ENCODE measurements at places on chromosomes 12 and 14.

GRCh38 chr12:66117242-66117641 lies 13.3 kb downstream of the LLPH start:
- no peak for DNase-seq

DNA sequence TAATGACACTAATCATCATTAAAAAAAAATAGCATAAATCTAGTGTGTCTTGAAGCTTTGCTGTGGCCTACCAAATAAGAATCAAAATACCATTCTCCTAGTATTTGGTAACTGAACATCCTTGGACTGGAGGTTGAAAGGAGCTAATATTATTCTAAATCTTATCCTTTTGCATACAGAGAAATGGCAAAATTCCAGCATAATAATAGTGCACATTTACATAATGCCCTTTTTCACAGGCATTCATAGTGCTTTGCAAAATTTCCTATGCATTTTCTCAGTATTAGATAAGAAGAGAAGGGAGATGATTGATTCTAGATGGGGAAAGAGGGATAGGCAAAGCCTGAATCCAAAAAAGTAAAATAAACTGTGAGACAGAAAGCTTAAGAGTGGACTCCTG lies 13.9 kb upstream of the CCDC196 start:
- no peak for DNase-seq

DNA sequence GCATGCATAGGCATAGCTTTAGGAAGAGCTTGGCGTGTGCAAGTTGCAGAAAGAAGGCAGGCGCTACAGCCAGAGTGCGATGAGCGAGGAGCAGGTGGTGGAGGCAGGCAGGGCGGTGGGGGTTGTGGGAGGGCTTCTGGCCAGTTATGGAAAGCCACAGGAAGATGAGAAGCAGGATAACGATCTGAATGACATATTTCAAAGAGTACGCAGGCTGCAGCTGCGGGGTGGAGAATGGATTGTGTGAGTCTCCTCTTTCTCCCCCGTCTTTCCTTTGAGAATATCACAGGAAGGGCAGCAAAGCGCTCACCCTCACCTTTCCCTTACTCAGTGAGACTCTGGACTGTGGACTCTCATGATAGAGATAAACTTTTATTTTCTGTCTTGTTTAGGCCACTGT lies 48.7 kb upstream of the PLXNC1 start:
- no peak for DNase-seq

GRCh38 chr14:74141703-74142102 lies 56.9 kb downstream of the LIN52 start:
- DNase-seq, result no peak

GRCh38 chr14:99966912-99967311 lies 98.3 kb upstream of the EVL start:
- no peak for DNase-seq

- DNase-seq, result no peak
These were observed 42.9 kb downstream of the IFNG-AS1 start for GRCh38 chr12:68031881-68032739.

Data from activated CD4-positive, alpha-beta T cell treated with anti-CD3 and anti-CD28 coated beads, Interleukin-2, amount 50 U/mL, for 24 hours (primary cell).